Astrocyte (in vitro differentiated cells and primary cell): ENCODE measurements at places on chromosomes 1 and 21.
A peak's percentile ranks its signal among the peaks of the same experiment; 100 is the strongest.

GRCh38 chr1:155504207-155504606, 58.4 kb downstream of the ASH1L start:
- no peaks in the 10 kb centered on the region for H3K36me3 ChIP-seq
- H3K4me1 ChIP-seq, result peaks cover 8% of the 10 kb centered on the region
- H3K27ac ChIP-seq, result no peak overlapping the region
- no peak overlapping the region for H3K4me3 ChIP-seq
- DNase-seq, result no peak

GRCh38 chr1:211035821-211036380, 98.0 kb downstream of the KCNH1 start:
- DNase-seq, result no peak
- H3K27ac ChIP-seq, result peak overlapping the region; percentile 93
- peaks cover 20% of the 10 kb centered on the region for H3K4me1 ChIP-seq

- DNase-seq, result no peak
- peaks cover 5% of the 10 kb centered on the region for H3K36me3 ChIP-seq
- H3K27me3 ChIP-seq, result no peaks in the 10 kb centered on the region
- peaks cover 38% of the 10 kb centered on the region for H3K4me1 ChIP-seq
- H3K4me3 ChIP-seq, result no peak overlapping the region
These were observed 126.0 kb upstream of the IPO9 start for GRCh38 chr1:201702936-201703335.

GRCh38 chr1:8207202-8207601, 110.7 kb upstream of the SLC45A1 start:
- H3K27ac ChIP-seq, result no peak overlapping the region
- H3K36me3 ChIP-seq, result no peaks in the 10 kb centered on the region
- DNase-seq, result no peak
- H3K4me1 ChIP-seq, result peaks cover 34% of the 10 kb centered on the region
- H3K27me3 ChIP-seq, result no peaks in the 10 kb centered on the region

- no peak overlapping the region for H3K27ac ChIP-seq
- H3K4me1 ChIP-seq, result peaks cover 10% of the 10 kb centered on the region
- H3K4me3 ChIP-seq, result no peak overlapping the region
- no peak for DNase-seq
- no peaks in the 10 kb centered on the region for H3K27me3 ChIP-seq
These were observed 2.0 kb downstream of the HPDL start for GRCh38 chr1:45328680-45329079.

- no peak for DNase-seq
- H3K27ac ChIP-seq, result no peak overlapping the region
- no peaks in the 10 kb centered on the region for H3K36me3 ChIP-seq
- H3K4me1 ChIP-seq, result no peaks in the 10 kb centered on the region
These were observed 314.4 kb upstream of the ZP4 start for GRCh38 chr1:238205045-238205662.

- H3K36me3 ChIP-seq, result peaks cover 11% of the 10 kb centered on the region
- no peaks in the 10 kb centered on the region for H3K27me3 ChIP-seq
- H3K4me1 ChIP-seq, result peaks cover 16% of the 10 kb centered on the region
- peak overlapping the region; percentile 83 for H3K27ac ChIP-seq
- DNase-seq, result peak; percentile 33
These were observed 165.3 kb downstream of the SDCCAG8 start for GRCh38 chr1:243420946-243421685.

DNA sequence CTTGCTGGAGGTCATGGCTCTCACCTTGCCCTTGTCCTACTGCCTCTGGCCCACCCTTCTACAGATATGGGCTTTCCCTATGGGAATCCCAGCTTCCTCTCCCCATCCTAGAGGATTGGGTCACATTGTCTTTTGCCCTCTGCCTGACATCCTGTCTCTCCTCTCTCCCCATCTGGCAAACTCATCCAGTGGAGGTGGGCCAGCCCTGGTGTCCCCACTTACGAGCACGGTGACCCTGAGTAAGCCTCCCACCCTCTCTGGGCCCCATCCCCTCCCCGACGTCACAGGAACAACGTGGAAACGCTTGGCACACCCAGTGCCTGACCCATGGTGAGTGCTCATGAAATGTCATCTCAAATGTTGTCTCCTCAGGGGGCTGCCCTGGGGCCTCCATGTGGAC, 56.1 kb upstream of the ID3 start:
- no peak overlapping the region for H3K27ac ChIP-seq
- peaks cover 7% of the 10 kb centered on the region for H3K4me1 ChIP-seq
- no peak for DNase-seq
- H3K27me3 ChIP-seq, result peaks cover 20% of the 10 kb centered on the region
- H3K4me3 ChIP-seq, result no peak overlapping the region

GRCh38 chr1:83512373-83513193, 486.3 kb downstream of the TTLL7 start:
- no peak overlapping the region for H3K27ac ChIP-seq
- H3K27me3 ChIP-seq, result no peaks in the 10 kb centered on the region
- no peak overlapping the region for H3K4me3 ChIP-seq

GRCh38 chr21:31576428-31576827, 83.1 kb upstream of the SOD1 start:
- H3K4me3 ChIP-seq, result no peak overlapping the region
- no peak overlapping the region for H3K27ac ChIP-seq
- H3K4me1 ChIP-seq, result no peaks in the 10 kb centered on the region
- DNase-seq, result peak; percentile 35
- no peaks in the 10 kb centered on the region for H3K36me3 ChIP-seq

- peak overlapping the region; percentile 76 for H3K4me3 ChIP-seq
- H3K36me3 ChIP-seq, result no peaks in the 10 kb centered on the region
- H3K27me3 ChIP-seq, result no peaks in the 10 kb centered on the region
- H3K27ac ChIP-seq, result no peak overlapping the region
- DNase-seq, result no peak
These were observed 1.1 kb downstream of the THEM4 start for GRCh38 chr1:151908228-151908691.

GRCh38 chr21:14073615-14074014, 137.1 kb downstream of the LIPI start:
- H3K27ac ChIP-seq, result no peak overlapping the region
- H3K27me3 ChIP-seq, result no peaks in the 10 kb centered on the region
- no peaks in the 10 kb centered on the region for H3K36me3 ChIP-seq
- no peak for DNase-seq
- no peaks in the 10 kb centered on the region for H3K4me1 ChIP-seq
- no peak overlapping the region for H3K4me3 ChIP-seq

DNA sequence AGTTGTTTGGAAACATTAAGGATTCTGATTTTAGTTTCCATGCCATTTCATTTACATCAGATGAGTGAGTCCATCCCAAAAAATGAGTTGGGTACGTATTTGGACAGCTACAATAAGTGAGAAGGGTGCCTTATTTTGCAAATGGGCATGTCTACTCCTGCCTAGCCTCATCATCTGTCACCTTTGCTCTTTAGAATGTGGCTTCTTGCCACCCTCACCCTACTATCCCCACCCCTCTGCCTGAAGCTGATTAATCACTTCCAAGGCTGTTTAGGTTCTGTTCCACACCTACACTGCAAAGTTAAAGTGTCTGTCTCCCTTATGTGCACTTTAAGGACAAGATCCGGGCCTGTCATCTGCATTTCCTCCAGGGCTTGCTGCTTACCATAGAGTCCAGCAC, 61.2 kb downstream of the ST6GALNAC5 start:
- no peaks in the 10 kb centered on the region for H3K4me1 ChIP-seq
- no peak overlapping the region for H3K27ac ChIP-seq
- no peaks in the 10 kb centered on the region for H3K27me3 ChIP-seq
- no peak for DNase-seq
- H3K36me3 ChIP-seq, result no peaks in the 10 kb centered on the region

GRCh38 chr1:4599951-4600481, 54.4 kb upstream of the AJAP1 start:
- H3K27me3 ChIP-seq, result no peaks in the 10 kb centered on the region
- no peak for DNase-seq
- no peak overlapping the region for H3K27ac ChIP-seq
- H3K36me3 ChIP-seq, result no peaks in the 10 kb centered on the region
- H3K4me3 ChIP-seq, result no peak overlapping the region

- H3K4me3 ChIP-seq, result no peak overlapping the region
- no peaks in the 10 kb centered on the region for H3K36me3 ChIP-seq
- no peak for DNase-seq
- peaks cover 27% of the 10 kb centered on the region for H3K4me1 ChIP-seq
- H3K27ac ChIP-seq, result no peak overlapping the region
These were observed 4.5 kb downstream of the EPHX1 start for GRCh38 chr1:225814381-225814780.

DNA sequence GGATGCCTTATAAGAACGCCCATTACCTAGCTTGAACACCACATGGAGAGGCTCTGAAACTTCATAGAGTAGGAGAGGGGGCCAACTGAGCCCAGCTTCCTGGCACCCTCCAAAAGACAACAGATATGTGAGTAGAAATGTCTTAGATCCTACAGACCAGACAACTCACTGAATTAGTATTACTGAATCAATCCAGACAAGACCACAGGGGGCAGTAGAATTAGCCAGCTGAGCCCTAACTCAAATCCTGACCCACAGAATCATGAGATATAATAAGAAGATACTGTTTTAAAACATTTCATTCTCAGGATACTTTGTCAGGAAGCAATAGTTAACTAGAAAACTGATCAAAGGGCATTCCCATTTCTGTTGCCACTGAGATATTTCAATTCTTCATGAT, 45.8 kb upstream of the C1orf21 start:
- no peak overlapping the region for H3K27ac ChIP-seq
- H3K4me1 ChIP-seq, result no peaks in the 10 kb centered on the region
- no peaks in the 10 kb centered on the region for H3K36me3 ChIP-seq

GRCh38 chr1:219223496-219223895, 49.8 kb downstream of the LYPLAL1 start:
- H3K36me3 ChIP-seq, result no peaks in the 10 kb centered on the region
- no peaks in the 10 kb centered on the region for H3K4me1 ChIP-seq
- no peak overlapping the region for H3K4me3 ChIP-seq
- no peak overlapping the region for H3K27ac ChIP-seq

- no peak for DNase-seq
- H3K27me3 ChIP-seq, result no peaks in the 10 kb centered on the region
- no peak overlapping the region for H3K4me3 ChIP-seq
- no peak overlapping the region for H3K27ac ChIP-seq
These were observed 136.4 kb upstream of the COL6A1 start for GRCh38 chr21:45845063-45845769.

DNA sequence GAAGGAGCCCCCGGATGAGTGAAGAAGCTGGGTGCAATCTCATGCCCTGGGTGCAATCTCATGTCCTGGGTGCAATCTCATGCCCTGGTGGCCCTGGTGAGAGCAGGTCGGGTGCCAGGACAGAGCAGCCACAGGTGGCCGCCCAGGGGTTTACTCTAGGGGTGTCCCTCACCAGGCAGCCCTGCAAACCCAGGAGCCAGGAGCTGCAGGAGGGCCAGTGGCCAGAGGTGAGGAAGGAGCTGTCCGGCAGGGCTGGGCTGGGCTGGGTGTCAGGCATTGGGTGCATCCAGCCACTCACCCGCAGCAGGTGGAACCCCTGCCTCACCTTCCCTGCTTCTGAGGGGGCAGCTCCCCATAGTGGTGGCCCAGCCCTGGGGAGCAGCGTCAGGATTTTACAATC, 79.2 kb downstream of the PRDM16 start:
- H3K27ac ChIP-seq, result no peak overlapping the region
- no peak overlapping the region for H3K4me3 ChIP-seq
- no peak for DNase-seq
- no peaks in the 10 kb centered on the region for H3K27me3 ChIP-seq

DNA sequence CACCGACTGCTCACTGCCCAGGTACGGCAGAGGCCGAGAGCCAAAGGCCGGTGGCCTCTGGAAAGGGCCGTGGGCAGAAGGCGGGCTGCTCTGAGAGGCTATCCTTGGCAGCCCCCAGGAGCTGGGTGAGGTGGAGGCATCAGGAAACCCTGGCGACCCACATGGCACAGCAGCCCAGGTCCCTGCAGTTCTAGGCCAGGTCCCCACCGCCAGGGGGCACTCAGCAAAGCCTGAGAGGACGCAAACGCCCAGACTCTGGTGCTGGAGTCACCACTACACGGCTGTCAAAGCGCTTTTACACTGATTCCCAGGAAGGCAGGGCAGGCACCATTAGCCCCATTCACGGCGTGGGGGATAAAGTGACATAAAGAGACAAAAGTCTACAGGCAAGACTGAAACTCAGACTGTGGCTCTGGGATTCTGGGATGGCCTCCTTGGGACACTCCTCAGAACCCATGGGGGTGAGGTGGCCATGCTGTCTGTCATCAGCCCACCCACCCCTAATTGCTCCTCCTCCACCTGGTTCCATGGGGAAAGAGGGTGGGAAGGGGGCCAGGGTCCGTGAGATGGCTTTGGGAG, 4.9 kb downstream of the PLEKHG5 start:
- no peaks in the 10 kb centered on the region for H3K27me3 ChIP-seq
- H3K4me1 ChIP-seq, result peaks cover 32% of the 10 kb centered on the region
- peak overlapping the region; percentile 42 for H3K4me3 ChIP-seq
- no peaks in the 10 kb centered on the region for H3K36me3 ChIP-seq

GRCh38 chr1:143611159-143611558, 360.6 kb downstream of the FAM72C start:
- no peak overlapping the region for H3K4me3 ChIP-seq
- no peak for DNase-seq
- no peaks in the 10 kb centered on the region for H3K4me1 ChIP-seq
- H3K27ac ChIP-seq, result no peak overlapping the region

- no peaks in the 10 kb centered on the region for H3K36me3 ChIP-seq
- peak; percentile 38 for DNase-seq
- no peak overlapping the region for H3K4me3 ChIP-seq
- peaks cover 12% of the 10 kb centered on the region for H3K27me3 ChIP-seq
These were observed 49.1 kb upstream of the DMRTB1 start for GRCh38 chr1:53410100-53410541.
